ENCODE measurements at places on chromosomes 7 and 10.

DNA sequence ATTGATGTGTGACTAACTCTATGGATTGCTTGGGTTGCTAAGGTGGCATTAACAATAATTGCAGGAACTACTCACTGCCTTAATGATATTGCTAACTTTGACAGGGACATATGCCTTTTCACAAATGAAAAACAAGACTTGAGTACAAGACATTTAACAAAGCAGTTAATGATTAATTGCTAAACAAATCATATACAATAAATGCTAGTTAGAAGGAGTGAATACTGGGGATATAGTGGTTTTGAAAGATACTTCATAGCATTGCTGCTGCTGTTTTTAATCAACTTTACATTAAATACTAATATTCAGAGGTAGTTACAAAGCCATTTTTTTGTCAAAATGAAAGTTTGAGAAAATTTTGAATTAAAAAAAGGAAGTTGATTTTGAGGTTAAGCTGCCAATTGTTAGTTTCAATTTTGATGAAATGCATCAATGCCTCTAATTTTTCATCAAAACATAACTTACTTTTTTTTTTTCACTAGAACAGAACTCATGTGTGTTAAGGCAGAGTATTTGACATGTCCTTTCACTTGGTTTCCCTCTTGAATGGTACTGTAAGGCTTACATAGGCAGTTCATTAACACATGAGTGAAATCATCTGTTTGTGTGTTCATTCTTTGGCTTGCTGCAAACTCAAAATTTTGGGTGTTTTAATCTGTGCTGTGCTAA is 106.2 kb upstream of the SEMA3D start:
- no peak for DNase-seq

DNA sequence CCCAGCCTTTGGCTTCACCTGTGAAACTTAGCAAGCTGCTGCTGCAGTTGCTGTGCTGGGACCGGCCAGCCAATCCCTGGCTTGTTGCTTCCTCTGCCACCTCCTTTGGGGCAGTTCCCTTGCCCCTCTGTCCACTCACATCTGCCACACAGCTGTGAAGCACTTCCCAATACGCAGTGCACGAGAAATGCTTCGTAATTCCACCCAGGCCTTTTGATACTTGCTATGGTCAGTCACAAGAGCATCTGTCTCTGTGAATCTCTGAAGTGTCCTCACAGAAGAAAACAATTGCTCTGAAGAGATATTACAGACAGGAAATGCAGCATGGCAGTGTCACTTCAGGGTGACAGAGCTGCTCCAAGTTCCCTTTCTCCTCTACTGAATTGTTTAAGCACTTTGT is 208.5 kb downstream of the PTEN start:
- DNase-seq: no peak

- DNase-seq: no peak
Observed at GRCh38 chr7:77308792-77309191, 107.4 kb downstream of the GSAP start.

DNA sequence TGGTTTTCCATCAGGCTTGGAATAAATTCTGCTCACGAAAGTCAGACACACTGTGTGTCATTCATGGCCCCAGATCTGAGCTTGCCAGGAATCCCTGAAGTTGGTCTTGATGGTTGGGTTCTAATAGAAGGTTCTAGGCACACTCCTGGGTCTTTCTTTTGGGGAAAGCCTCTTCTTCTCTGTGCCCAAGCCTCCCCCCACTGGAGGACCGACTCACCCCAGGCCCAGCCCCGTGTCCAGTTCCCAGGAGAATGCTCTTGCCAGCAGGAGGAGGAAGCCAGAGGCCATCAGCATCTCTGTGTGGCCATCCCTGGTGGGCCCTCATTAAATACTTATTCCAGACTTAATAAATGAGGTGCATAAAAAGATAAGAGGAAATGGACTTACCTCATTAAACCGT is 548.0 kb downstream of the TCERG1L start:
- no peak for DNase-seq

DNA sequence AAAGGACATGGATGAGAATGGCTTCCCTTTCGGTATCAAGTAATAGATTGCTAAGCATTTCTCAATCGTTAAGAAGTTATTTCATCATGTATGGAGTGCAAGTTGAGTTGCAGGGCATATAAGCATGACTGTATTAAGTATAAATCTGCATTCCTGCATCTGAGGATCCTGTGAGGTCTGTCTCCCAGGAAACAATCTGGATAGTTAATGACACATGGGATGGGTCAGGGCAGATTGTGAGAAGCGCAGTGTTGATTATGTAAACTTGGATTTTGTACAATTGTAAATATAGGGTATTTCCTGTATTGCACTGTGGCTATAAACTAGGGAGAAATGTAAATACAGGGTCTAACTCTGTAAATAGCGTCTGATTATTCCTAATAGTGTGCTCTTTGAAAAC is 102.6 kb downstream of the PLXDC2 start:
- no peak for DNase-seq

GRCh38 chr10:113309791-113310190 is 243.1 kb upstream of the HABP2 start:
- DNase-seq: no peak

DNA sequence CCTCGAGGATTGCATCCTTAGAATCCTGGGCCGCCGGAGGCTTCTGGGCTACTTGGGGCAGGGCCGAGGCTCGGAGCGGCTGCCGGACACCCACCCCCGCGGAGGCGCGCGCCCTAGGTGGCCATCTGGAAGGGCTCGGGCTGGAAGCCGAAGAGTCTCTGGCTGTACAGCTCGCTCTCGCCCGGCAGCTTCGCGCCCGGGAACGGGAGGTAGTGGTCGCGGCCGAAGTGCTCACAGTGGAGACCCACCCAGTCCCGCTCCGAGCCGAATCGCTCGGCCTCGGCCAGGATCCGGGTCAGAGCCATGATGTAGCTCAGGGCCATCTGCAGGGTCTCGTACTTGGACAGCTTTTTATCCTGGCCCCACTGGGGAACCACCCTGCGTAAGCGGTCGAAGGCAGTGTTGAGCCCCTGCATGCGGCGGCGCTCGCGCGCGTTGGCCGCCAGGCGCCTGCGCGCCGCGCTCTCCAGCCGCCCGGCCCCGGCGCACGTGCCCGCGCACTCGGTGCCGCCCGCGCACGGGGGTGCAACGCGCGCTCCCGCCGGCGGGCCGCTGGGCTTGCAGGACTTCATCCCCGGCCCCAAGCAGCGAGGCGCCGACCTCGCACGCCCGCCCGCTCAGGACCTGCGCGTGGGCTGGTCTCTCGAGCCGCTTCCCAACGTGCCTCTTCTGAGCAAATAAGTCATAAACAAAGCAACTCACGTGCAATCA is 652 bp downstream of the ATOH7 start:
- no peak for DNase-seq

GRCh38 chr10:82643601-82644000 is 768.6 kb downstream of the NRG3 start:
- DNase-seq: no peak

DNA sequence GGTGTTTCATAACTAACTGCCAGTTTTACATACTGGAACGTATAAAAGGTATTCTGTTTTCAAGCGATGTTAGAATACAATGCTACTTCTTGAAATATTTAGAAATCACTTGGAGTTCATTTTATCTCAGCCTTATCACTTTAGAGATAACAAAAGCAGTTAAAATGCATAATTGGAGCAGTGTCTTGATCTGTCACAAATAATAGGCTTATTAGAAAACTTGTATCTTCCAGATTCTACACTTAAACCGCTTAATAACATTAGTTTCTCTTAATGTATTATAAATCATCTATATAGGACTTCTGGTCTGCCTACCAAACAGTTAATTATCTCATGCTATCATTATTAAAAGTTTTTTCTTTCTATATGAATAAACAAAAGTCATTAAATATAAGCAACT is 104.4 kb downstream of the TAF3 start:
- no peak for DNase-seq

GRCh38 chr7:132249256-132249971 is 326.9 kb downstream of the PLXNA4 start:
- no peak for DNase-seq

DNA sequence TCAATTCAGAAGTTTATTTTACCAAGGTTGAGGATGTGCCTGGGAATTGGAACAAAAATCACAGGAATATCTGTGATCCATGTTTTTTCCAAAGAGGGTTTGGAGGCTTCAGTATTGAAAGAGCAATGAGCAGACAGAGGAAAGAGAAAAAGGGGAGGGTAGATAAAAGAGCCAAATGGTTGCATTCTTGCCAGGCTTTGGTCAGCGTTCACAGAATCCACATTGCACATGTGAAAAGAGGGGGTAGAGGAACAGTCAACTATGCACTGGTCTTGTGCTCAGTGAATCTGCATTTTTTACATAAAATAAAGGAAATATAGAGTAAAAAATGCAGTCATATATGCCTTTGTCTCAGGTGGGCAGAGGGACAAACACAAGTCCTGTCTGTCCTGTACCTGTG is 20.6 kb upstream of the ERCC6 start:
- no peak for DNase-seq

- no peak for DNase-seq
Observed at GRCh38 chr7:33559324-33559710, 346.0 kb upstream of the BMPER start.

GRCh38 chr7:25805027-25805687 is 346.8 kb upstream of the NFE2L3 start:
- no peak for DNase-seq

- DNase-seq: no peak
Observed at GRCh38 chr7:1844951-1845390, 174.9 kb downstream of the ELFN1 start.

DNA sequence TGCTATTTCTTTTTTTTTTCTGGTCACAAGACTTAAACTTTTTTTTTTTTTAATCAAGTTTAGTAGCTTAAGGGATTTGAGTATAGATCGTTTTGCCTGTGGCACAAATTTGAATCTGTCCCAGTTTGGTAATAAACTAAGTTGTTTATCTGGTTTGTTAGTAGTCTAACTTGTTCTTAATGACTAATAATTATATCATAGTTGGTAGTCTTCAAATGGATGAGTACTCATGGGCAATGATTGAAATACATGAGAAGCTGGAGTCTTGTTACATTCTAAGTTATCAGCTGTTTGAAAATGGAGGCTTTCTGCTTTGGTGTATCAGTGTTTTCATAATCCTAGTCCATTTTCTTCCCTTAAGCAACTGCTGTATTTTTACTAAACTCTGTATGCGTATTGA is 12.3 kb downstream of the BTAF1 start:
- no peak for DNase-seq

DNA sequence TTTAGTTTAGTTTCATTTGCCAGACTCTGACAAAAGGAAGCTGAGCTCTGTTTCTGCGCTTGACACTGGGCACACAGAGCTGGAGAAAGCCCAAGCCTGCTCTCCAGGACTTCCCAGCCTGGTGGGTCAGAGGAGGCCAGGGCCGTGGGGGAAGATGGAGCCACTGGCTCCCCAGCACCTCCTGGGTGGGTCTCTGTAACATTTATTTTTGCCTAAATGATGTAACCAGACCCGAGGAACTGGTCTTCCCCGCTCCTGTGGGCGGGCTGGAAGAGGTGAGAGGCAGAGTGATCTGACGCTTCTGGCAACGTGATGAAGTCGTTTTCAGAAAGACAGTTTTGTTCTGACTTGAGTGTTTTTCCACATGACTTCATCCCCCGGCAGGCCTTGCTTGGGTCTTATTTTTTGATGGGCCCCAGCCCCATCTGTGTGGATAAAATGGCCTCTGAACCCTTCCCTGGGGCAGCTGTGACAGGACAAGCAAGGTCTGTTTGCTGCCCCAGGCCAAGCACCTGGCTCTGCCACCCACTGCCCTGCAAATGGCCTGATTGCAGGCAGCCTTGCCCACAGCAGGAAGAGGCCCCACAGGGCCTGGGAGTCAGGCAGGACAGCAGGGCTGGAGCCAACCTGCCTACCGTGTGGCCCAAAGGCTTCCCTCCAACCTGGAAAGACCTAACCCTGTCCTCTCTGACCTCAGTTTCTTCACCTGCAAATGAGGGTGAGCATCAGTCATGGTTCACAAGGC is 304.9 kb upstream of the ZMIZ1 start:
- DNase-seq: no peak

DNA sequence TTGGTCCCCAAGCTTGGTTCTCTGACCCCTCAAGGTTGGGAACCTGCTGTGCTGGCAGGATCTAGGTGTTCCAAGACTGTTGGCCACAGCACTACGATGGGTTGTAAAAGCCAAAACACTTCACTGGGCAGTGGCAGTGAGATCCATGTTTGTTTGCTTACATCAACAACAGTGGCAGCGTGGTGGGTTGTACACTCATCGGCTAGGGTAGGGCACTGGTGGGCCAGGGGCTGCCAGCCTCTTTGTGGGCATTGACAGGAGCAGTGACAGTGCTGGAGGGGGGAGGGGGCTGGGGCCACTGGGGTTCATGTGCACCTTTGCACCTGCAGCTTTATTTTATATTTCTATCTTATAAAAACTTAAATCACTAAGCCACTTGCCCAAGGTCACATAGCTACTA is 126.7 kb upstream of the ZWINT start:
- DNase-seq: no peak

GRCh38 chr7:128405471-128406313 is 4.1 kb downstream of the IMPDH1 start:
- DNase-seq: no peak

GRCh38 chr10:90308223-90308622 is 549.6 kb downstream of the HTR7 start:
- no peak for DNase-seq

DNA sequence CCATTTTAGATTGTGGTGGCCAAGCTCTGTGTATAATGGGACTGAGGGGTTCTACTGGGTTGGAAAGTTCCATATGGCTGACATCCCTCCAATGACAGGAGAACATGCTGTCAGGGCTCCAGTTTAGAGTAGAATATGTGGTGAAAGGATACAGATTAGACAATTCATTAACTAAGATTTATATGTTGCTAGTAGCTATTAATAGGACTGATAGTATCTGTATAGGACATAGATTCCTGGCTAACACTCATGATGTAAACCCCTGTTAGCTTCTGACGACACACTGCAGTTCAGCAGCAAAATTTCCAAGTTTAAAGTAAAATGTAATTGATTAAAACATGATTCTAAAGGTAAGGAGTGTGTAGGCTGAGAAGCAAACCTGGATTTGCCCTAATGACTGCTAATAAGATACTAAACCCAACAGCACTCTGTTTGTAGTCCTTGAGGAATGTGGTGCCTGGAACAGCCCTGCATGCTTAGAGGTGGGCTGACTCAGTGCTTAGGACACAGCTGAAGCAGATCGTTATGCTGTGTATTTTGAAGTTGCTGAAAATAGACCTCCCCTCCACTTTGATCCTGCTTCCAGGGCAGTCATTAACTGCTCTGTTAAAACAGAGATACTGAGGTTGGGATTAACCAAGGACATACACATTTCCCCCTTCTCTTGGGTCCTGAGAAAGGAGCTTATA is 1129.6 kb downstream of the SORCS3 start:
- no peak for DNase-seq

DNA sequence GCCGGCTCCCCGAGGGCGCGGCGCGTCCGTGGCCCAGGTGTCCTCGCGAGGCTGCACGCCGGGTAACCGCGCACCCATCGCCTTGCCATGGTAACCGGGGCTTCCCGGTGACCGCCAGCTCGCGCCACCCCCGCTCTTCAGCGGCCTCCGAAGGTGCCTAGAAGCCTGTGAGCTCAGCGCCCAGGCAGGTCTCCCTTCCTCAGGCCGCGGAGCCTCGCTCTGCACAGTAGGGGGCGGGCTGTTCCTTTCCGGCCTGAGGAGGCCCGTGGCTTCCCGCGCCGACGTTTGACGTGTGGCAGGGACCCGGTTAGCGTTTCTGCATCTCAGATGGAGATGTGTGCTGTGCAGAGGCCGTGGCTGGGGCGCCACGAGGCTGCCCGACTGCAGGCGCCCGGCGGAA is 117.1 kb downstream of the DYNC2I1 start:
- no peak for DNase-seq
